ENCODE measurements at places on chromosomes 1 and 21. TPM values are rescaled to one million over a fixed set of nuclear protein-coding genes. Genes with fewer than 3 reads are reported as not detected.

The SFN gene
- polyA plus RNA-seq, result 0.49 TPM

The CDC14A gene
- 32.0 TPM for polyA plus RNA-seq

DNA sequence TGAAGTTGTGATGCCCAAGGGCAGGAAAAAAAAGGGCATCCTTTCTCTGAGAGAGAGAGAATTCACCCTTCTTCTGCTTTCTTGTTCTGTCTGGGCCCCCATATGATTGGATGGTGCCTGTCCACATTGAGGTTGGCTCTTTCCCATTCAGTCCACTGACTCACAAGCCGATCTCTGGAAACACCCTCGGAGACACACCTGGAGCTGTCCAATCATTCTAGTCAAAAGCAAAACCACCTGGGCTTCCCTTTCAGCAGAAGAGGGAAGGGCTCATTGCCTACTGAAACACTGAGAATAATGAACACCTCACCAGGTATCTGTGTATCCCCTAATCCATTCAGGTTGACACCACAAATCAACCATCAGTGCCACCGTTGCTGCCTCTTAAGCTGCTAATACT, 103.7 kb upstream of the GNG12 start:
- no peak for DNase-seq

GRCh38 chr1:66147226-66147835, 354.6 kb downstream of the PDE4B start:
- DNase-seq, result no peak

- no peak for DNase-seq
Measured at GRCh38 chr1:72060466-72061245, 221.7 kb downstream of the NEGR1 start.

- DNase-seq, result no peak
Measured at GRCh38 chr1:153233448-153233847, 16.1 kb downstream of the PRR9 start.

DNA sequence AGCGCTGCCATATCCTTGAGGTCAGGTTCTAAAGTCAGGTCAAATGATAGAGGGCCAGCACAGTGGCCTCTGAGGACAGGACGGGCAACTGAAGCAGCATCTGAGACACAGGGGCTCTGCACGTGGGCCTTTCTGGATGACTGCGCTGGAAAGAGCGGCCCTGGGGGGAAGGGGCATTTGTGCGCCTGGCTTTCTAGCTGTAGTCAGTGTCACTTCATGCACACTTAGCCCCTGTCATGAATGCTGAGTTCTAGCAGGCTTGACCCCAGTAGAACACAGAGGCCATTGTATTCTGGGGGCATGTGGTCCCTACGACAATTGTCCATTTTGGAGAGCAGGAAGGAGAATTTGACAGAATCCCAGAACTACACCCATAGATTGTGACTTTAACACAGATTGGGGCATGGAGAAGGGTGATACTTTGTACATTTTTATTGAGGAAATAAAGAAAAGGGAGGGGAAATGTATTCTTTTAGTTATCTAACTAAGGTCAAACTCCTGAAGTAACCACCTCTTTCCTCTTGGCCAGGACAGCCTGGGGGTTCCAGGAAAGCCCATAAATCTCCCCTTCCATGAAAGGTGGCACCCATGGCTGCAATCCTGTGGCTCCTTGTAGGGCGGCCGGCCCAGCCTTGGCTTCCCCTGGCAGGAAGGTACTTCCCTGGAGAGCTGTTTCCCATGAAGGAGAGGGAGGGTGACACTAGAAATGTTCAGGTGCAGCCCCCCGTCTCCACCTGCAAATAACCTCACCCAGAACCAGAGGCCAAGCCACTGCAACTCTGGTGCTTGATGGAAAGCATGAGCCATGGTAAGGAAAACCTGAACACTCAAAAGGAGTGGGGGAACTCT, 34.4 kb downstream of the NTPCR start:
- DNase-seq, result no peak

GRCh38 chr1:214665606-214666110, 62.7 kb downstream of the CENPF start:
- no peak for DNase-seq

GRCh38 chr21:36976882-36977651, 10.6 kb upstream of the HLCS start:
- DNase-seq, result peak; percentile 63

- DNase-seq, result no peak
Measured at GRCh38 chr1:234206651-234207284, 166.5 kb upstream of the COA6 start.

DNA sequence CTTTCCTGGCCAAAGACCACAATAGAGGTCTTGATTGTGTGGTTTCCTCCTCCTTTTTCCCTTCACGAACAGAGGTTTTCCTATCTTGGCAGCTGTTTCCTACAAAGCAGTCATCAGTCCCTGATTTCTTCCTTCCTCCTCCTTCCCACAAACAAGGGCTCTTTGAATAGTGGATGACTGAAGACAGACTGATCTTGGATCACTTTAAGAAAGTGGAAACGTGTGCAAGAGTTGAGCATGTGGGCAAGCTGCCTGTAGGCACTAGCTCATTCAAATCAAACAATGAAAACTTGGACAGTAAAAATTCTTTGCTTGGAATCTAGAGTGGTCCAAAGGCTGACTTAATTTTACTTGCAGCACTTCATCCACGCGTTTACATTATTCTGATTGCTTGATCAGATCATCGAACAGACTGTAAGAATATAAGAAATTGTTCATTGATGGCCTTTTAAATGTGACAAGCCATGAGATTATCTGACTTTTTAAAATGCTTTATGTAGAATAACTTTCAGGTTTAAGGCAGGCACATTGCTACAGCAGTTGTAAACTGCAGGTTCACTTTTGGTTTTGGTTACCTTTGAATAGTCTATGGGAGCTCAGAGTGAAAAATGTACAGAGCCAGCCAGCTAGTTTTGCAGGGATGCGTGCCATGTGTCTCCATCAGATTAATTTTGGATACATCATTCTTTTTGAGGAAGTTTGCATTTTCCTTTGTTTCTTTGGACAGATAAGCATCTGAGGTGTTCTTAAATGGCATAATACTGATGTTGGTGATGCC, 34.4 kb downstream of the ADGRL2 start:
- no peak for DNase-seq

DNA sequence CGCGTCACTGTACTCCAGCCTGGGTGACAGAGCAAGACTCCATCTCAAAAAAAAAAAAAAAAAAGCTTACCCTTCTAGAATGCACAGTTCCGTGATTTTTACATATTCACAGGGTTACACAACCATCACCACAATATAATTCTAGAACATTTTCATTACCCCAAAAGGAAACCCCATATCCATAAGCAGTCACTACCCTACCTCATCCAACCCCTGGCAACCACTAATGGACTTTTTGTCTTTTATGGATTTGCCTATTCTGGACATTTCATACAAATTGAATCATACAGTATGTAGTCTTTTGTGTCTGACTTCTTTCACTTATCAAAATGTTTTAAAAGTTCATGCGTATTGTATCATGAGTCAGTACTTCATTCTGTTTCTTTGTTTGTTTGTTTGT, 22.8 kb downstream of the SYF2 start:
- no peak for DNase-seq

All from left renal pelvis (tissue), 4 donors.